SW 1271 (cell line): ENCODE measurements at places on chromosomes 1 and 21.

DNA sequence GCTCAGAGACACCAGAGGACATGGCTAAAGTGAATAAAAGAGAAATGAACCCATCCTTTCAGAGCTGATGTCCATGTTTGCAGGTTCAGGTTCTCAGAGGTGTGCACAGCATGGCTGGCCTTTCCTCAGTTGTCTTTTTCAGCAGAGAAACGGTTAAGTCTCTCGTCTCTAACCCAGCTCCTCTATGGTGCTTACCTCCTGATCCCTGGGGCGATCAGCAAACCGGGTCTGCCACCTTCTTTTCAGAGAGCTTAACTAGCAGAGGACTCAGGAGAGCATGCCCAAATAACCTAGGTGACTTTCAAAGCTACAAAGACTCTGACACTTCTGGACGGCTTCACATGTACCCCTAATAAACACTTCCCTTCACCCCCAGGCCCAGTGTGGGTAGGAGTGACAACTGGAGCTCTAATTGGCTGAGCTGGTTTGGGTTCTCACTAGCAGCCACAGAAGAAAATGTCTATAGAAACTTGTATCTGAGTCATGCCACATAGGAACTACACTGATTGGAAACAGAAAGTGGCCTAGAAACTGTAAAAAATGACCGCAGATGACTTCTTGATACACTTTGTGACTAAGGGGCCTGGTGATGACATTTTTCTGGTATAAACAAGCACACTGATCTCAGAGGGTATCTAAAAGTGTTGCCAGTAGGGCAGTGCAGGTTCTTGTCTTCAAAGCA, at the start of gene AIM2:
AIM2 (minus strand) TSS at position 329 of the 682 bp plus-strand sequence. CDS start 3,267 bp downstream, outside the sequence.
- no peak for DNase-seq

DNA sequence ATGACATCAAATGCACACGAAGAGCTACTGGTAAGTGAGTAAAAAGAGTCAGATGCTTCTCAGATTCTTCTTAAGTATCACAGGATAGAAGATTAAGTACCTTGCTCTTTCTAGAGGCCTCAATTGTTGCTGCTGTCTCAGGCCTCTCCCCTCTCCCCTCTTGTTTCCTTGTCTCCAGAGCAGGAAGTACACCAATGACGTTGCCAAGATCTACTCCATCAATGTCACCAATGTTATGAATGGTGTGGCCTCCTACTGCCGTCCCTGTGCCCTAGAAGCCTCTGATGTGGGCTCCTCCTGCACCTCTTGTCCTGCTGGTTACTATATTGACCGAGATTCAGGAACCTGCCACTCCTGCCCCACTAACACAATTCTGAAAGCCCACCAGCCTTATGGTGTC, 21.3 kb upstream of the SARS1 start:
- no peak for DNase-seq

DNA sequence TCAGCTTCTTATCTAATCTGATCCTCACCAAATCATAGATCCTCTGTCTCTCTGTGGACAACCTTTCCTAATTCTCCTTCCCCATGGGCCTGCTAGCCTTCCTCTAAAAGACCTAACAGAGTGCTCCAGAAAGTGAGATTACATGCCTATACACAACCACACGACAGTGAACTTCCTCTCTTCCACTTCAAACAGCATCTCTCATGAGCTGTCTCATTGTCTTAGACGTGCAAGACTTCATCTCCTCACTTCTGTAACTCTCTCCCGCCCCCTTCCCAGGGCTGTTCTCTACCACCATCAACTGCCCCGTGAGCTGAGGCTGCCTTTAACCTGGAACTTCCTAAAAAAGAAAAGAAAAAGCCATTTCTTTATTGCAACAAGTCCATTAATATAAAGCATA, 14.1 kb upstream of the A3GALT2 start:
- DNase-seq: no peak

DNA sequence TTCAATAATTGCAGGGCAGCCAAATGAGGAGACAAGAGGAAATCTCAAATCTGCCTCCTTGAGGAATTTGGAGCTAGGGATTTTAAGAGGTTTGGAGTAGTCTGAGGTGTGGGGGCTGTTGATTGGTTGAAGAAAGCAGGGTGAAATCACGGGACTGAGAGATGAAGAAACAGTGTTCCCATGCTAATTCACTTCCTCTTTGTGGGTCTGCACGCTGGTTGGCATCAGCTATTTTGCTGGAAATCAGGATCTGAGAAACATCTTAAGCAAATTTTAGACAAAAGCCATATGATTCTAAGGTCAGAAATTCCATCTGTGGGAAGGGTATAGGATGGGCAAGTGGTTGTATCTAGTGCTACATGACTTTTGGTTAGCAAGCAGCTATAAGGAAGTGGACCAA, 107.1 kb upstream of the PAXBP1 start:
- DNase-seq: no peak

GRCh38 chr1:30883389-30884172, 25.0 kb downstream of the SDC3 start:
- DNase-seq: no peak

DNA sequence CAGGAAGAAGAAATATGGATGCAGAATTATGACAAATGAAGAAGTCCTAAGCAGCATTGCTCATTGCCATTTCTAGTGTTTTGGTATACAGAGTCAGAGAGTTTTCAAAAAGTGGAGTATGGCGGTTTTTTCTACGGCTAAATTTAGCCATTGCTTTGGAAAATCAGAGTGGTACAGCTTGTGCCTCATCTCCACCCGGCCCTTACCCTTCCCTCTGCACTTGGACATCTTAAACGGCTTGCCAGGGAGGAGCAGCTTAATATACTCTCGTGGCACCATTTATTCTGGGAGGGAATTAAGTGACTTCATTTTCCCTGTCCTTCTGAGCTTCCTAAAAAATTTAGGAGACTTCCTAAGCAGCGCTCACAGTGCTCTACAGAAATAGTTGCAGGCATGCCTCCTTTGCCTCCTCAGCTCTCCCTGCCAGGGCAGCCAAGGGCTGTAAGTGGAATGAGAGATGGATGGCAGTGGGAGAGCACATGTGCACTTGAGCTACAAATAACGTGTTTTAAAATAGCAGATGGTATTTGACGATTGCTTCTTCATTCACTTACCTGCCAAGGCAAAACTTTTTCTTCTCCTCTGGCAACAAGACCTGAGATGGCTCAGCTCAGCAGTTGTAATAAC, 51.5 kb upstream of the VAMP3 start:
- no peak for DNase-seq

GRCh38 chr1:202710070-202711045, at the start of gene SYT2:
Gene SYT2 (minus strand): TSS chr1:202710454. CDS start chr1:202605772, 104,682 bp downstream.
- DNase-seq: no peak

DNA sequence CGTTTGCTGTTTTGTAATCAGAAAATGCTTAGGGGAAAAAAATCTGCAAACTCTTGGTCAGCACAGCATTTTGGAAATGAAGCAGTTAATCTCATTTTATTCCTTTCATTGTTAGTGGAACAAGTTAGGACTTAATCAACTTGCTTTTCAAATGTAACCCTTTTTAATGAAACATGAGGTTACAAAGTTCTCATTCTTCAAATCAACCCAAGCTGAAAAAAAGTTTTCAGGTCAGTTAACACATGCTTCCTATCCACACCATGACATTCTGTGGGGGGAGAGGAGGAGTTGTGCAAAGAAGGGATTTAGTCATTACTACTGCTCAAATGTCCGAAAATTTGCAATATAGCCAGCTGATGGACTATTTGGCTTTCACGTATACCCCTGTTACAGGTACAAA, 283.2 kb upstream of the LYPLAL1 start:
- DNase-seq: no peak

DNA sequence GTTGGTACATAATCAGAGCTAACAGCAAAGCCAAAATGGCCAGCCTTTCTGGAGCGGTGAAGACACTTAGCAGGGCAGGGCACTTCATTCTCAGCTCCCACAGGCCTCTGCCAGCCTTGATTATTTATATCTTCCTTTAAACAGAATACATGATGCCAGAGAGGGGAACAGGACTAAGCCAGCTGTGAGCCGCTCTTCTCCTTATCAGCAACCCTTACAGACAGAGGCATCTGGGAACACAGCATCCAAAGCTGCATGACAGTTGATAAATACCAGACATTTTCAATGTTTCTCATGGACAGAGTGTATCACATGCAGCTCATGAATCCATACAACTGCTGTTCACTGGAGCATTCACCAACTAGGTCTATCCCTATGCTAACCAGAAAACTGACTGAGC, 29.1 kb downstream of the DNAJC11 start:
- no peak for DNase-seq

DNA sequence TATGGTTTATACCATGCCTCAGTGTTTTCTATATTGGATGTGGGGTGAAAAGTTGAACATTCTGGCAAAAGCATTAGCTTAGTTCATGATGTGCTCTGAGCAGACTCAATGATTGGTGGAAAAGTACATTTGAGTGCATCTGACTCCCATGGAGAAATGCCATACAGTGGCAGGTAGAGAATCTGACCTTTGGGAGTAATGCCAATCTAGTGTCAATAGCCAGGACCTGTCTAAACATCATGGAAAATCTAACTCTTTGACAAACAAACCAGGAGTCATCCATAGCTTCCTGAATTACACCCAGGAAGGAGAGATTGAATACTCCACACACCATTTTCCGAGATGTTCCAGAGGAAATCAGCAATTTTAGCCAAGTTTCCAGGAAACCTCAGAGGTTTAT, 51.0 kb downstream of the XCL1 start:
- no peak for DNase-seq

DNA sequence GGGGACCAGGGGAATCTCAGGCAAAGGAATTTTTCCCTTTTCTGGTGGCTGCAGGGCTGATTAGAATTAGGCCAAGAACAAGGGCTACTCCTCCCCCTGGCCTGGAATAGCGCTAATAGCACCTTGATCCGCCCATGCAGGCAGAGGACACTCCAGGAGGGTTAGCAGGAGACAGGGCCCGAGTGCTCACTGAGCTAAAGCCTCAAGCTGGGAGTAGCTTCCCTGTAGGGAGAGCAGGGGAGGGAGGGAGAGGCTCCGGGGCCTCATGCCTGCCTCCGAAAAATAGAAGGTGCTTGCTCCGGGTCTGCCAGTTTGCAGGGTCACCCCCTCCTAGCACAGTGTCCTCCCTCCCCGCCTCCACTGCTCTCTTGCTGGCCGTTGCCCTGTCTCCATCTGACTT, 3.8 kb downstream of the PTPN7 start:
- no peak for DNase-seq

DNA sequence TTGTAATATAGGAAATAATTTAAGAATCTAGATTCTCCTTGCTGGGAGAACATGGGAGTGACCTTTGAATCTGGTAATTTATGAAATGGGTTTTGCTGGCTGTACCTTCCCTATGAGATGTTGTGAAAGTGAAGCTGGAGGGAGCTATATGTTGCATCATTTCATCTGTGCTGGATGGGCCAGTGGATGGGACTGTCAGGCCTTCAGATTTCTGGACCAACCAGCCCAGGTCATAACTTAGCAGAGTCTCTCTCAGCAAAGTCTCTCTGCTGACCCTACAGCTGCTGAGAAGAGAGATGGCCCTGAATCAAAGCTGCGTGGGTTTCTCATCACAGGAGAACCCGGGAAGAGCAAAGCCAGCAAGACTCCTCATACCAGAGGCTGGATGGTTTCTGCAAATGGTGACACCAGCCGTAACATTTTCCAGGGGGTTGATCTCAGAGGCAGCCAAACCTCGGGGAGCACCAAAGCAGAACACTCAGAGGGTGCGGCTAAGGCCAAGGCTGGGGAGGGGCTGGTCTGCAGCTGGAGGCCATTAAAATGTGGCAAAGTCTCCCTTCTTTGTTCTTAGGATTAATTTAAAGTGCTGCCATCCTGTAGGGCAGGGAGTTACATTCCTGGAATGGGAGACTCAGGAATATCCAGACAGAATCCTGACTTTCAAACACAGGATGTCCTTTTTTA, 18.2 kb upstream of the PTGFRN start:
- no peak for DNase-seq

DNA sequence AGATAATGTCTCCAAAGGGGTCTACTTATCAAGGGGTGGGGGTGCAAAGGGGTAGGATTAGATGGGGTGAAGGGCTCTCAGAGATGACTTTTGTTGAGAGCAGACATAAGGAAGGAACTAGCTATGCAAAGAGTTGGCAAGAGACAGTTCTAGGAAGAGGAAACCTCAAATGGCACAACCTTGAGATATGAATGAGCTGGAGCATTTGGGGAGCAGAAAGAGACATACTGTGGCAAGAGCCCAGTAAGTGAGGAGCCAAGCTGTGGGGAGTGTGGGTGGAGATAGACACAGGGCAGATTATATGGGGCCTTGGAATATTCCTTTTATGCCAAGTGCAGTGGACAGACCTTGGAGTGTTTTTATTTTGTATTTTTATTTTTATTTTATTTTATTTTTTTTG, 84.8 kb upstream of the BTG3 start:
- DNase-seq: no peak

- no peak for DNase-seq
Measured at GRCh38 chr1:218869276-218869675, 304.4 kb upstream of the LYPLAL1 start.

- DNase-seq: no peak
Measured at GRCh38 chr1:39852214-39852791, 31.0 kb downstream of the TRIT1 start.

DNA sequence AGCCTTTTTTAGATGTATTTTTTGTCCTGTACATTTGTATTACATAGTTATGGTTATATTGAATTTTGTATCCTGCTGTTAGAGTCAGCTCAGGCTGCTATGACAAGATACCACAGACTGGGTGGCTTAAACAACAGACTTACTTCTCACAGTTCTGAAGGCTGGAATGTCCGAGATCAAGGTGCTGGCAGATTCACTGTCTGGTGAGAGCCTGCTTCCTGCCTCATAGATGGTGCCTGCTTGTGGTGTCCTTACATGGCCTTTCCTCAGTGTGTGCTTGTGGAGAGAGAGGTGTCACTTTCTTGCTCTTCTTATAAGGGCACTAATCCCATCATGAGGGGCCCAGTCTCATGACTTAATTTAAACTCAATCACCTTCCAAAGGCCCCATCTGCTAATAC, 23.1 kb upstream of the MYSM1 start:
- DNase-seq: no peak

DNA sequence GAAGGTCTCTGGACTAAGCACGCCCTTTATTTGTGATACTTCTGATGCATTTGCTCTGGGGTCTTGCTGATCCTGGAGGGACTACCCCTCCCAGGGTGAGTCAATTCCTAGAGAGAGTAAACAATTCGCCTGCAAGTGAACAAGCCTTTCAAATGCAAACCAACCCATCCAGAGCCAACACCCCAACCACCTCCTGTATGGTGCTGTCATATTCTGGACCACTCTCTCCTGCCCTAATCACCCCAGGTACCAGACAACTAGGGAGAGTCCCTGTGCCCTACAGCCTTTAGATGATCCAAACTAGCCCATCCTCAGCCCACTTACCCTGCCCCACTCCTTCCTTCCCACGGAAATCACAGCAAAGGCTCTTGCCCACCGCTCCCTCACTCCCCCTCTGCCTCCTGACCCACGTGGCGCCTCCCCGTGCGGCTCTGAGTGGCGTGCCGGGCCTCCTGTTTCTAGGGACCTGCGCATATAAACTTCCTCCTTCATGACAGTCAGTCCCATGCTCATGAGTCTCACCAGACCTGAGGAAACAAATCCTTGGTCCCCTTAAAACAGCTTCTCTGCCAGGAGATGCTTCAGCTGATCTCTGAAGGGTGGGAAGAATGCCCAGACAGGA, 37.2 kb downstream of the ACTA1 start:
- no peak for DNase-seq

- no peak for DNase-seq
Measured at GRCh38 chr1:112515311-112516009, 6.7 kb downstream of the WNT2B start.

GRCh38 chr1:18830596-18830995, 28.9 kb downstream of the TAS1R2 start:
- no peak for DNase-seq

GRCh38 chr1:200228081-200228480, 181.8 kb downstream of the ZNF281 start:
- DNase-seq: no peak

GRCh38 chr1:94863919-94864318, 43.8 kb downstream of the SLC44A3 start:
- DNase-seq: peak; percentile 70
